ENCODE measurements at places on chromosomes 11 and 22. TPM values are rescaled to one million over a fixed set of nuclear protein-coding genes. Genes with fewer than 3 reads are reported as not detected.

Gene NRXN2
- 3.9 TPM for total RNA-seq

GRCh38 chr22:23047742-23048141 is 22.6 kb upstream of the GNAZ start:
- no peak for DNase-seq

DNA sequence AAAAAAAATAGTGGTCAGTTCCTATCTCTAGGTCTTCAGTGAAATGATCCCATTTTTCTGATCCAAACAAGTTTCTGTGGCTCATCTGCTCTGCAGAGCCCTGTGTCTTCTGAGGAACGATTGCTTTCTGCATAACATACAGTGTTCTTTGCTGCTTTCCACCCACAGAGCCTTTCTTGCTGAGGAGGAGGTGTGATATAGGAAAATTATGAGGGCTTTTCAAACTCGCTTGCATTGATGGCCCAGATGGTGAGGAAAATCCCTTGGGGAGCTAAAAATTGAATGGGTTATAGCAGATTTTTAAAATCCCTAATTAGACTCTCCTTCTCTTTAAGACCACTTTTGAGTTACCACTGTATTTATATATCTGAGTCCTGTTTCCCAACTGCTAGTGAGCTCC is 31.3 kb downstream of the JAM3 start:
- no peak for DNase-seq

- DNase-seq, result no peak
Measured at GRCh38 chr11:57287884-57288283, 36.9 kb downstream of the TNKS1BP1 start.

- DNase-seq, result no peak
Measured at GRCh38 chr11:44737245-44738085, 10.7 kb downstream of the TSPAN18 start.

Gene AMPD3
- total RNA-seq, result 4.4 TPM

Gene CDC42BPG
- 0.65 TPM for total RNA-seq

DNA sequence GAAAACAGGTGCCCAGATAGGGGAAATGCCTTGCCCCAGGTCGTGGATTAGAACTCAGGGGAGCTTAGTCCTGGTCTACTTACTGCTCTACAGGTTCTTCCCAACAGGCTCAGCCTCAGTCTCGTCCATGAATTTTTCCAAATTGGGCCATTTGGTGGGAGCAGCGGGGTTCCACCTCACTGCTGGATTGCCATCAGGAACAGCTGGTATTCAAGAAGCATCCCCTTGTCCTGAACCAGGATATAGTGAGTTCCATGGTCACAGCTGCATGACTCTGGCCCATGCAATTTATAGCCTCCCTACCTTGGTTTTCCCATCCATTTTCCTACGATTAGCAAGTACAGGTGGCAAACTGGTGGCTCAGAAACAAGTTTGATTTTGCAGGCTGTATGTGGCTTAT is 6.6 kb upstream of the UBE2L6 start:
- no peak for DNase-seq

DNA sequence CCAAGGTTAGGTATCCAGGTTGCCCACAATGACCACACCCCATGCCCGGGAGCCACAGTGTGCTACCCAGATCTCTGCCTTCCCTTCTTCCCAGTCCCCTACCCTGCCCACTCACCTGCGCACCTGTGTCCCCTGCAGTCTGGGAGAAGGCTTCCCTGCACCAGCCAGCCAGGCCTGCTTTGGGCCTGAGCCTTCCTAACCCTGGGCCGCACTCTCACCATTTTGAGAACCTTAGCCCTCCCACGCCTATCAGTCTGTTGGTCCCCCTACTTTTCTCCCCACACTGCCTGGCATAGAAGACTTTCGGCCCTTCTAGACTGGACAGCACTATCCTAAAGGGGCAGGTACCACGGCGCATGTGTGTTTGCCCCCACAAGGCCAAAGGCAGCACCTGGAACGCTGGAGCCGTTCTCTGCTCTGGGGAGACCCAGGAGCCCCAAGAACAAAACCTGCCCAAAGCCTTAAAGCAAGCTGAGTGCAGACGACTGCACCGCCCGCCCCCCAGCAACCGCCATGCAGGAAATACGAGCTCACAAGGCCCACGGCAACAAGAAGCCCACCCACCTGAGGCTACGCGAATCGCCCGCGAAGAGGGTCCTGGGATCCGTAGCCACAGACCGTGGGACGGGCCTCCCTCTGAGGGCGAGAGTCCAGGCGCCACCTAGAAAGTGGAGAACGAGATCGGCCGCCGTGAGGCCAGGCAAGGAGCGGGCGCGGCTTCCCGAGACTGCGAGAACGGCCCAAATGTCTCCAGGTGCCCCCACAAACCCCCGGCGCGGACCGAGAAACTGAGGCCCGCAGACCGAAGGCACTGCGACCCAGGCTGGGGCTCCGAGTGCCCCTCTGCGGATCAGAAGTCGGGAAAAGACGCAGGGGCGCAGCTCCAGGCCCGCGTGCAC is 546 bp downstream of the GNB1L start:
- no peak for DNase-seq

Gene DKK3
- total RNA-seq, result 1,563 TPM

GRCh38 chr11:103892603-103893002 is 143.8 kb upstream of the DDI1 start:
- DNase-seq, result no peak

Gene PRSS23
- 63.4 TPM for total RNA-seq

DNA sequence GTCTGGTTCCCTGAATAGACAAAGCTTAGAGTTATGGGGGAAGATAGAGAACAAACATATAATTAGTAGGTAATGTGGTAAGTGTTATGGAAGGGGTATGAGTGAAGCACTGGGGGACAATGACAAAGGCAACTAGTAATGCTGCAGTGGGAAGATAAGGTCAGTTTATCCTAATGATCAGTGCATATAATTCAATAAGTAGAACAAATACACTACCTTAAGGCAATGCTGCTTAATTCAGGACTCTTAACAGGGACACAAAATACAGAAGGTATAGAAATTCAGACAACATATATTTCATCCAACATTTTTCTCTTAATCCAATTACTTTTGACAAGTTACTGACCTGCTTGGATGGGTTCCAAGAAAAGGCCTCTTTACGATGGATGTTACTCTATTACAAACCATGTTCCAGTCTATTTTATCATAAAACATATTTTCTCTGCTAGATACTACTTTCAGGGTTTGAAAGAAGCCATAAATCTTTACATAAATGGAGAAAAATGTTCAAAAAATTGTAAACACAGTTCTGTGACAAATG is 1186.2 kb downstream of the LRRC4C start:
- DNase-seq, result no peak

DNA sequence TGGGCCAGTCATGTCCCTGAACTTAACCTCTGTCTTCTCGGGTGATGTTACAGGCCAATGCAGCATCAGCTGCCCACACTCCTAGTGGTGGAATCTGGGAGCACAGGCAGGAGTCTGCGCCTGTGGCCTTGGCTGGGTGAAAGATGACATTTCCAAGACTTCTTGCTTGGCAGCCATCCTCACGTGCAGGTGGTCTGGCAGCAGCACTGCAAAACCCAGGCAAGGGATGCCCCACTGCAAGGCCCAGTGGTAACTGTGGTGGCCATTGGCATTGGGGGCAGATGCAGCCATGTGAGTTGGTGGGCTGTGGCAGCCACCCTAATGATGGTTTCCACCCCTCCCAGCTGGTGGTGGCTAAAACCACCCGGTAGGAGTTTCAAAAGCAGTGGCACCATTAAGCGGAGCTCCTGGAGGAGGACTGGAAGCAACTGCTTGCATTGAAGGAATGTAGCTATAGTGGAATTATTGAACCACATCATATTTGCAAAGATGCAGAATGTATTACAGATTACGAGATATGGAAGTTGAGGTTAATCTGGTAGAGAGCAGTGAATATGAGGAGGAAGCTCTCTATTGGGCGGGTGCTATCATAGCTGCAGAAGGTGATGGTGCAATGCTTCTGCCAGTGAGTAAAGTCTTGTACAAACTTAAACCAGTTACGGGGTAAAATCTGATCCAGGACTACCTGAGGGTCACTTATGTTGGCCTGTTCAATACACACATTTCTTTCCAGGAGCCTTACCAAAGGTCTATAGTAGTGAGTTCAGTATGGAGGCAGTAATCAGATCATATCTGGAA is 120.7 kb upstream of the TOP3B start:
- DNase-seq, result no peak

Gene CPT1B
- 201 TPM for total RNA-seq

Gene ACTN3
- total RNA-seq, result 0.10 TPM

DNA sequence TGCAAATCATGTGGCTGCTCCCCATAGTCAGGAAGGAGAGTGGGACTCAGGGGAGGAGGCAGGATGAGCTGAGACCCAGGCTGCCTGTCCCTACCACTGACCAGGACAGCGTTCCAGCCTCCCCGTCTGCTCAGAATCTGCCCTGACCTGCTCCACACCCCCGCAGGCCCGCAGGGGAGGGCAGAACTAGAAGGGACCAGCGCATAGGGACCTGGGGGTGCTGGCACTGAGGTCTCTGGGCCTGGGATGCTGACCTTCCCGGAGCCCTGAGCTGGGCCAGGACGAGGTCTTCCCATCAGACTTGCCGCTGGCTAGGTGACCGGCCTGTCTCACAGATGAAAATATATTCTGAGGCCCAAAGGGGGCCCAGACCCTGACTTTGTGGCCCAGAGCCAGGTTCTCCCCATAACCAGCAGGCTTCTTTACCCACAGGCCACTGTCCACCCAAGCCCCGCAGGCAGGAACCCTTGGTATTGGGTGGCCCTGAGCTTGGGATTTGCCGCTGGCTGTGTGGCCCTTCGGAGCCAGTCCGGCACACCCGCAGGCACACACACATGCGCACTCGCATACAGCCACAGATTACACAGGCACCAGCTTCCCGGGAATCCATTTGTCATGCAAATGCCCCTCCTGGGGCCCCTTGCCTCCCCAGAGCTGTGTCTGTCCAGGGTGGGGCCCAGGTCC is 13.8 kb upstream of the PIM3 start:
- no peak for DNase-seq

DNA sequence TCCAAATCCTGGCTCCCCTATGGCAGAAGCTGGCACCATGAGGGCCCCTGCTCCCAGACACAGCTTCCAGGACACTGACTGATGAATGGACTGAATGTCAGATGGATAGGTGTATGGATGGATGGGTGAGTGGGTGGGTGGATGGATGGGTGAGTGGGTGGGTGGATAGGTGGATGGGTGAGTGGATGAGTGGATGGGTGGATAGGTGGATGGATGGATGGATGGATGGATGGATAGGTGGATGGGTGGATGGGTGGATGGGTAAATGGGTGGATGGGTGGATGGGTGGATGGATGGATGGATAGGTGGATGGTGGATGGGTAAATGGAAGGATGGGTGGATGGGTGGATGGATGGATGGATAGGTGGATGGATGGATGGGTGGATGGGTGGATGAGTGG is 4.3 kb downstream of the FGF3 start:
- DNase-seq, result no peak
